Small intestine (tissue), 16 donors: ENCODE measurements at places on chromosomes 7 and 10. TPM values are rescaled to one million over a fixed set of nuclear protein-coding genes. Genes with fewer than 3 reads are reported as not detected.

DNA sequence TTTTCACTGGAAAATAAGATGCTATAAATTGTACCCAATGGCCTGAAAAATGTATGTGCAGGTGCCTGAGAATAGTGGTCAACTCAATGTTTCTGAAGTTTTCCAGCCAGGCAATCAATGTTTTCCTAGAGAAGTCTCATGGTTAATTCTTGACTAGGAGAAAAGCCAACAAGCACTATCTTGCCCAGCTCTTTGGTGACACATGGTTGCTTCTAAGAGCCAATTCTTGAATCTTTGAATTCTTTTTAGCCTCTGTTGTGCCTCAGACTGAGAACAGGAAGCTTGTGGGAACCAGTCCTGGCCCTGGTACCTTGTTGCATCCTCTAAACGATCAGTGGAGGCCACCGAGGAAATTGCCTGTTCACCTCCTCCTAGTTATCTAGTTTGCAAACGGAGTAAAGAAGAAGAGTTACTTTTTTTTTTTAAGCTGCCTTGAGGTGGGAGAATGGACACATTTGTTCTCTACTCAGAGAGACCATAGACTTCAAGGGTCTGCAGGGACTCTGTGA is 144.0 kb upstream of the MKLN1 start:
- H3K27ac ChIP-seq, result no peak overlapping the region
- H3K4me1 ChIP-seq, result no peaks in the 10 kb centered on the region
- no peaks in the 10 kb centered on the region for H3K36me3 ChIP-seq
- H3K4me3 ChIP-seq, result no peak overlapping the region

DNA sequence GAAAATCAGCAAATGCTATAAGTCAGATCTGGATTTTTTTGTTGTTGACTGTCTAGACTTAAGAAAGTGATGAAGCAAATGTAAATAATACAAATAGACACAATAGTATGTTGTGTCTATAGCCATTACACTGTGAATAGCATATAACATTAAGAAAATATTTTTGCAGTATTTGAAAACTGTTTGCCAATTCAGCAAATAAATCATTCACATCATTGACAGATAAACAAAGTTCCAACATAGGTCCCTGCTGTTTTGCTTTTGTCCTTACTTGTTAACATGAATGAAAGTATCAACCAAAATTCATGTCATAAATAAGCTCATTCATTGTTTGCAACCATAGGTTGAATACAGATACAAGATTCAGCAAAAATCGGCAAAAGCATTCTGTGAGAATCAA is 200.5 kb downstream of the KIF20B start:
- H3K27me3 ChIP-seq, result no peaks in the 10 kb centered on the region
- DNase-seq, result no peak
- no peak overlapping the region for H3K4me3 ChIP-seq
- H3K27ac ChIP-seq, result no peak overlapping the region

DNA sequence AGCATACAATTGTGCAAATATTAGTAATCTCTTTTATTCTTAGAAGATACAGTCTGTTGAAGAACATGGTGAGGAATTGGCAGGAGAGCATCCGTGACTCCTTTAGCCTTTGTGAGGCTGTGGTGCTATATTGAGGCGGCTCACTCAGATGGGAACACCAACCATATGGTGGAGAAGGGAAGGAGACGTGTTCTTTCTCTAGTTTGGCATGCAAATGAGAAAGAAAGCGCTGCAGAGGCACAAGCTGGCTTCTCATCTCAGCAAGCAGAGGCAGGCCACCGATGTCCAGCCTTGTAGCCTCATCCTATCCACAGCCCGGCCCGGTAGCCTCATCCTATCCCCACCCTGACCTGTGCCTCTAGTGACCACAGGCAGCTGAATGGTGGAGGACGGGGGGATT is 288.3 kb downstream of the CAMK1D start:
- peak overlapping the region; percentile 24 for H3K27ac ChIP-seq
- no peak overlapping the region for H3K4me3 ChIP-seq
- no peaks in the 10 kb centered on the region for H3K27me3 ChIP-seq
- H3K36me3 ChIP-seq, result no peaks in the 10 kb centered on the region
- peaks cover 8% of the 10 kb centered on the region for H3K4me1 ChIP-seq

- H3K27ac ChIP-seq, result no peak overlapping the region
- H3K36me3 ChIP-seq, result peaks cover 3% of the 10 kb centered on the region
- no peaks in the 10 kb centered on the region for H3K27me3 ChIP-seq
- no peak for DNase-seq
Measured at GRCh38 chr7:91869661-91870060, 10.8 kb downstream of the MTERF1 start.

DNA sequence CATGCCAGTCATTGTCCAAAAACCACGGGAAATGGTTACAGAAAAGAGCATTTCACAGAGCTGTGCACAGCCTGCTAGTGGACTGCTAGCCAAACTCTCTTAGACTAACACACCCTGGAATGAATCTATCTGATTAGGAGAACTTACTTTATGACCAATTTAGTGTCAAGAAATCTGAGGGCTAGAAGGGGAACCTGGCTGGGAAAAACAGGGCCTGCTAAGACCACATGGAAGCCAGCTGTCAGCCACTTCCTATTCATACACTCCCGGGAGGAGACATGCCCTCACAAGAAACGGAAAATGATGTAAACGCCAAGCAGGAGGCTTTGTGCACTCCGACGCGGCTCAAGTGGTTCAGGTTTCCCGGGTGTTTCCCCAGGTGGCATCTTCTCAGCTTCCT is 54.8 kb downstream of the MPP7 start:
- H3K4me3 ChIP-seq, result no peak overlapping the region
- no peaks in the 10 kb centered on the region for H3K36me3 ChIP-seq
- DNase-seq, result no peak

- H3K36me3 ChIP-seq, result peaks cover 26% of the 10 kb centered on the region
- no peak overlapping the region for H3K4me3 ChIP-seq
- H3K27me3 ChIP-seq, result no peaks in the 10 kb centered on the region
- no peaks in the 10 kb centered on the region for H3K4me1 ChIP-seq
- DNase-seq, result no peak
Measured at GRCh38 chr10:69376662-69377061, 40.1 kb downstream of the TACR2 start.

DNA sequence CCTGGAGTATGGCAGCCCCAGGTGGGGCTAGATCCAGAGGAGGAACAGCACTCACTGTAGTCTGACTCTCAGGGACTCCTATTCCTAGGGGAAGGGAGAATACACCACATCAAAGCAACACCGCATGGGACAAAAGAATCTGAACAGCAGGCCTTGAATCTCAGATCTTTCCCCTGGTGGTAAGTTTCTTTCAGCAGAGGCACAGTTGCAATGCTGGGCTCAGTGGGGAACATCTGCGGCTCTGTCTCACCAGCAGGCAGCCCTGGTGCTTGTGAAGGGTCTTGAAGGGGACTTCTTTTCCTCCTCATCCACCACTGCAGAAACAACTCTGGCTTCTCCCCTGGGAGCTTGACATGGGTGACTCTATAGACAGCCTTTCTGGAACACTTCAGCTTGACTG is 111.2 kb upstream of the ARHGAP21 start:
- DNase-seq, result no peak
- no peaks in the 10 kb centered on the region for H3K27me3 ChIP-seq
- no peaks in the 10 kb centered on the region for H3K4me1 ChIP-seq
- no peak overlapping the region for H3K27ac ChIP-seq
- H3K4me3 ChIP-seq, result no peak overlapping the region

Gene AKR1C3
- 463 TPM for polyA plus RNA-seq

Gene KDM7A
- polyA plus RNA-seq, result 14.1 TPM

Gene ZKSCAN5
- polyA plus RNA-seq, result 3.8 TPM
